ENCODE measurements at places on chromosomes 4 and X.

DNA sequence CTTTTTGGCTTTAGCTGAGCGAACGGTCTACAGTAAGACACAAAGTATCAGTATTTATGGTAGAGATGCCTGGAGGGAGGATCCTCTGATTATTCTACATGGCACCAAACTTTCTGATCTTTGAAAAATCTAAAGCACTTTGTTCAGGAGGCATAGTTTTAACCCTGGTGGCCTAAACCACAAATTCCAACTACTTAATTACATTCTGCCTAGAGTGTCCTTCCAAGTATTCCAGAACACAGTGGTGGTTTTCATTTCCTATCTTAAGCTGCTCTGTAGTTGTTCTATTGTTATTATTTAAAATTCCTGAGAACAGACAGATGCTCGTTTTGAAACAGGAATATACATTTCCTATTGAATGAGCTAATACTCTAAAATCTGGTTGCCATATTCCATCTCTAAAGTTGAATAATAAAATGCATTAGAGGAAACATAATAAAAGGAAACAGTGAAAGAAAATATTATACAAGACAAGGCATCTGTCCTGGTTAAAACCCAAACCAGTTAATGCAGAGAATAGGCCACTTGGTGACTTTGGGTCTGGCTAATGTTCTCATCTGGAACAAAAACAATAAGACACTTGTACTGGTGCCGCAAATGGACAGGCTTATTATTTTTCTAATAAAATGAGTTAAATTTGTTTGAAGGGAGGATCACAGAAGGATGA, 657.4 kb downstream of the SPRY1 start:
- DNase-seq = peak; percentile 84

DNA sequence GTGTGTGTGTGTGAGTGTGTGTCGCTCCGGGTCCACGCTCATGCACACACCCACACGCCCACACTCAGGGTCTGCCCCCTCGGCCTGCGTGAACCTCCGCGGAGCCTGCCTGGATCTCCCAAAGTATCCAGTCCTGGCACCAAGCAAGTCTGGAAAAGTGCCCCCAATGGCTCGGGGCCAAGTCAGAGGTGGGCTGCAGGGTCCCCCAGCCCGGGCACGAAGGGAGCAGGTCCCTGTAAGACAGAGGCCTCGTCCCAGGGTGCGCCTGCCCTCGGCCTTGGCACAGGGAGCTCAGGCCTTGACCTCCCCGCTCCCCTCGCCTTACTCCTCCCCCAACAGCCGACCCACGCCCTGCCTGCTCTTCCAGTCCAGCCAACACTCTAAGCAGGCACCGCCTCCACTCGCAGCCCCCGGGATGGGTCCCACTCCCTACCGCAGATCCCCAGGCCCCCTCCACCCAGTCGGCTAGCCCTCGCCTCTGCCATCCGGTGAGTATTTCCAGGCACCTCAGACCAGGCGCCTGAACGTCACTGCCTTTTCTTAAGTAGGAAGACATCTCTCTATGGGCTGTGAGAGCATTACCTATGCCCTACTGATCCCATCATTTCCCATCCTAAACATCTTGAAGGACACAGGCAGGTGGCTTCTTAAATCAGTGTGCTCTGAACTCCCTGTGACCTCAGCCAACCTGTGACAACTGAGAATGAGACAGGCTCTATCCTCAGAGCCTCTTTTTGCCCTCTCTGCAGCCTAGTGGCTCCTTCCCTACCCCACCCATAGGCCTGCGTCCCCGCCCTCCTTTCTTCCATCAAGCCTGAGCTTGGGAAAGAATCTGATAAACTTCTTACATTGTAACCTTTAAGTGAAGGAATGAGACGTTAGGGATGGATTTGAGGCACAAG, 704 bp downstream of the FAM114A1 start:
- DNase-seq = peak; percentile 50

GRCh38 chr4:18698119-18698883, 676.7 kb upstream of the LCORL start:
- DNase-seq = no peak

GRCh38 chrX:110944311-110944750, 148.7 kb upstream of the CHRDL1 start:
- DNase-seq = no peak

DNA sequence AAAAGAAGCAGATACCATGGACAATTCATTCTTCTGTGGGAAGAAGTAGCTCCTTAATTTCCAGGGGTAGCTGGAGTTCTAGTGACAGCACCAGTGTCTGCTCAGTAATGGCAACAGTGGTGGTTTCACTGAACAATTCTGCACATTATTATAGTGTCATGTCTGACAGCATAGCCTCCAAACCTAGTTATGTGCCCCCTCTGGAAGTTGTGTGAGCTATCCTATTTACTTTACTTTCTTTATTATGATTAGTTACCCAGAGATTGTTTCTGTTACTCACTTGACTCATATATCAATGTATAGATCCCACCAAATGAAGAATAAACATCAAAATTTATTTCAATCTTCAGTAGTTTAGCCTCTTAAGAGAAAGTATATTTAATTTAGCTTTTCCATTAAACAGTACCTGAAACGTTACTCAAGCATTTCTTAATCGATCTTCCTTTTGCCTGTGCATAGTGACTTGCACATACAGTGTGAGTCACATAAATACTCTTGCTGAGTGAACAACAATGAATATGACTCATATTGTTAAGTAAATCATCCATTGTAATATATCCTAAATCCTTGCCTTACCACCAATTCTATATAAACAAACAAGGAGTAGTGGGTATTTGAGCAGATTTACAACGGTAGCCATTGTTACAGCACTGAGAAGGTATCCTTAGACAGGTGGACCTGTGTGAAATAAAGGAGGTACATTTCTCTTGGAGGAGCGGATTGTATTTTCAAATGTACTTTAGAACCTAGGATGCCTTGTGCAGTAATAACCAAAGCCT, 534.7 kb downstream of the ANKRD50 start:
- peak; percentile 55 for DNase-seq

DNA sequence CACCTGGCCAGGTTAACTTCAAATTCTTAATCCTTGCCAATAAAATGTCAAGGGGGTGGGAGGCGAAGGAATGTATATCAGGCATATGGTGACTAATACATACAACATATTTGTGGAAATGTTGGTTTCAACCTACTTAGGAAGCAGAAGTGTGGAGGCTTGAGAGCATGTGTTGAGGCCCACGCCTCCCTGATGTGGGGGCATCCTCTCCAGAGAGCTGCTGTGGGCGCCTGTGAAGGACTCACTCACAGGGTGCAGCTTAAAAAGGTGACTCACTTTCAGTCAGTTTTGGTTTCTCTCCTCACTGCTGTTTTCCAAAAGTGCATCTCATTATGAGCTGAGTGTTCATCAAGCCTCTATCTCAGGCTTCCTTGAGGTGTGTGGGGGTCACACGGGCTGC, 27.5 kb downstream of the LNX1 start:
- peak; percentile 93 for DNase-seq

- no peak for DNase-seq
These were observed 44.6 kb upstream of the TRPC5OS start for GRCh38 chrX:111831343-111831742.

DNA sequence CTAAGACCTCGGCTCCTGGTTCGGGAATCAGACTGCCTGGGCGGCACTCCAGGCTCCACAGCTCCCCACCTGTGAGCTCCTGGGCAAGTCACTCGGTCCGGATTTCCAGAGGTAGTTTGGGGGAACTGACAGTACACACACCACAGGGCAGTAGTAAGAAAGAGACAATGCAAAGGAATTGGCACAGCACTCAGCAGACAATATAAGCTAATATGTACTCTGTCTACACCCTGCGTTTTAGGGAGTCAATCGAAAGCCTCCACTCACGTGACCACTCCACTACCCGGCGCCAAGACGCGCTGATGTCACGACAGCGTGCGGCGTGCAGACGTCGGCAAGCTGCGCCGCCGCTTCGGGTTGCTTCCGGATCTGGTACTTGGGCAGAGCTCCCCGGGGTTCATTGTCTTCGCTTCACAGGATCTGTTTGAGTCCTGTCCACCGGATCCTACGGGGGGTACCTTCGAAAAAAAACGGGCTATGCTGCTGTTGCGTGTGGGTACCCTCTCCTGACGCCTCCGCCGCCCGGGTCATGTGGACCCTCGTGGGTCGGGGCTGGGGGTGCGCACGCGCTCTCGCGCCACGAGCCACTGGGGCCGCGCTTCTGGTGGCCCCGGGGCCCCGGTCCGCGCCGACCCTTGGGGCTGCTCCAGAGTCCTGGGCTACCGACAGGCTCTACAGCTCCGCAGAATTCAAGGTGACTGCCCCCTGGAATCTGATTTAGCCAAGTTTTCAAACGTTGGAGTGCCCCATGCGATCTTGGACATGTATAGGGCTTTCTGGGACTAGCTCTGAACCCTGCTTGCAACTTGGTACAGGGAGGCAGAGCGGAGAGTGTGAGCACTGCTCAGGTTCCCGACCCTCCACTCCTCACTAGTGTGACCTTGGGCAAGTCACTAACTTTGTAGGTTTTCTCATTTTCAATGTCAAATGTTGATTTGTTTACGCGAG, at the start of gene GUF1:
GUF1 (plus strand) TSS at position 327 of the 948 bp plus-strand sequence; CDS start at position 530, 203 bp downstream.
- DNase-seq = peak; percentile 90

- peak; percentile 69 for DNase-seq
These were observed 151.0 kb downstream of the NHS start for GRCh38 chrX:17525762-17526555.

- no peak for DNase-seq
These were observed 13.0 kb downstream of the CORIN start for GRCh38 chr4:47824840-47825239.

- DNase-seq = peak; percentile 22
These were observed 707 bp upstream of the UNC5C start for GRCh38 chr4:95549246-95550114.

DNA sequence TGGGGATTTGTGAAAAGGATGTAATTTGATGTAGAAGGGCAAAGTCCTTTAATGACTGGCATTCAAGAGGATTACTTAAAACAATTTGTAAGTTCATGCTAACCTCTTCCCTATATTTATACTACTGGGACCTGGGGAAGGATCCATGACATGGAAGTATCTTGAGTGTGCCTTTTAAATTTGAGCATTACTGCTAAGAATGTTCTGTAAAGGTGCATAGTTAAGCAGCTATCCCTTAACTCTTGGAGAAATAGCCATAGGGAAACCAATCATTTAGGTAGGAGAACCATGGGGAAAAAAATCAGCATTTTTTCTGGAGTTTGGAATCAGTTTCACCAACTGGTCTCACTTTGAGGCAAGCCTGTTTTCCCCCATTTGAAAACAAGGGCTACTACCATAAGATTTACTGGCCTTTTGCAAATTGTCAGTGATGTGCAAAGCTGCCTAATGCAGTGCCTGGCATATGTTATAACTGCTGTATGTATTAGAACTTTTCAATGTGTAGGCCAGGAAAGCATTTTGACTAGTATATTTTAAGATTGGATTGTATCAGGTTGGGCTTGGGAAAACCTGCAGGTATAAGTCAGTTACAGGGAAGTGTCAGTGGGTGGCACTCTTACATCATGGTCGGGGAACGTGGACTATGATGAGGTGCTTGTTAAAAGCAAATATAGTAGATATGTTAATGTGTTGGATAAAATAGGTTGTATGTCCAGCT, 72.1 kb downstream of the PRSS12 start:
- peak; percentile 80 for DNase-seq

GRCh38 chr4:42296196-42296595, 101.1 kb upstream of the SHISA3 start:
- DNase-seq = no peak

- no peak for DNase-seq
These were observed 23.3 kb upstream of the LEF1 start for GRCh38 chr4:108192056-108192455.

- no peak for DNase-seq
These were observed 18.7 kb upstream of the XPNPEP2 start for GRCh38 chrX:129719931-129720530.

DNA sequence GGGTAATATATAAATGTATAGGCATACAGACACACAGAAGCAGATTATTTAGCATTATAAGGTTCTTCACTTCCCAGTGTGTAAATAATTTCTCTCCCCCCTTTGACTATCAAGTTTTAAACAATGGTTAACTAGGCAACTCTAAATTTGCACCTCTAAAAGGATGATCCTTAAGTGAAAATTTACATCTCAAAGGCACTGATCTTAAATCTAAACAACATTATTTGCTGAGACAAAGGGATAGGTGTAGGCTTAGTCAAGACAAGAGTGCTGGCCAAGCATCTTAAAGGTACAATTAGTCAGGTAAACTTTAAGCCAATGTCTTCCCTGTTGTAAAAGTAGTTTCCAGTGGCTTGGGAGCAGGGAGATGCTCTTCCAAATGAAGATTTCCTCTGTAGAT, 33.0 kb downstream of the NLRP2B start:
- no peak for DNase-seq

GRCh38 chr4:140719022-140719421, 37.2 kb downstream of the TBC1D9 start:
- peak; percentile 70 for DNase-seq

- peak; percentile 1 for DNase-seq
These were observed 244.3 kb downstream of the RBMX2 start for GRCh38 chrX:130645955-130646583.

GRCh38 chr4:8173492-8174242, 15.1 kb upstream of the ABLIM2 start:
- no peak for DNase-seq

DNA sequence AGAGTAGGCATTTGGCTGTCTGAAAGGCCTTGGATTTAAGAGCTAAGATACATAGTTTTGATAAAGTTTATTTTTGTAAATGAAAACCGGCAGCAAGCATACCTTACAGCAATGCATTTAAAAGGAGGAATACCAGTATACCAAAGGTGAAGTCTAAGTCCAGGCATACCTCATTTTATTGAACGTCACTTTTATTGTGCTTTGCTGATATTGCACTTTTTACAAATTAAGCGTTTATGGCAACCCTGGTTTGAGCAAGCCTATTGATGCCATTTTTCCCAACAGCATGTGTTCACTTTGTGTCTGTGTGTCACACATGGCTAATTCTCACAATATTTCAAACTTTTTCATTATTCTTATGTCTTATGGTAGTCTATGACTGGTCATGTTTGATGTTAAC, 8.4 kb upstream of the SLC6A14 start:
- DNase-seq = no peak

DNA sequence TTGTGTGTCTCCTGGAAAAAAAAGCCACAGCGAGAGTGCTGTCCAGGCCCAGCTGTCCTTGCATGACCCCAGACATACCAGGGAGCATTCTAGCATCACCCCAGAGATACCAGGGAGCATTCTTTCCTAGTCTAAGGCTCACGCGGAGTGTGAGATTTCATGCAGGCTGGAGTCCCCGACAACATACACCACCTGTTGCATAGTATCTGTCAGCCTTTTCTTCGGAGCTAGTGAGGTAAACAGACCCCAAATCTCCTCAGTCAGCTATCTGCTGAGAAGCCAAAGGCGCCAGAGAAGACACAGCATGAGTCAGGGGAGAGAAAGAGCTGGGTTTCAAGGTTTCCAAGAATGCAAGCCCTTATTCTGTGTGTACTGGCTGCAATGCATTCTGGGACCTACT, 23.1 kb upstream of the ZXDA start:
- DNase-seq = no peak

- DNase-seq = no peak
These were observed 124.1 kb downstream of the AFAP1 start for GRCh38 chr4:7815562-7815961.

All from fibroblast of skin of scalp (primary cell).